ENCODE measurements at places on chromosomes 7 and 10. TPM values are rescaled to one million over a fixed set of nuclear protein-coding genes. Genes with fewer than 3 reads are reported as not detected.

DNA sequence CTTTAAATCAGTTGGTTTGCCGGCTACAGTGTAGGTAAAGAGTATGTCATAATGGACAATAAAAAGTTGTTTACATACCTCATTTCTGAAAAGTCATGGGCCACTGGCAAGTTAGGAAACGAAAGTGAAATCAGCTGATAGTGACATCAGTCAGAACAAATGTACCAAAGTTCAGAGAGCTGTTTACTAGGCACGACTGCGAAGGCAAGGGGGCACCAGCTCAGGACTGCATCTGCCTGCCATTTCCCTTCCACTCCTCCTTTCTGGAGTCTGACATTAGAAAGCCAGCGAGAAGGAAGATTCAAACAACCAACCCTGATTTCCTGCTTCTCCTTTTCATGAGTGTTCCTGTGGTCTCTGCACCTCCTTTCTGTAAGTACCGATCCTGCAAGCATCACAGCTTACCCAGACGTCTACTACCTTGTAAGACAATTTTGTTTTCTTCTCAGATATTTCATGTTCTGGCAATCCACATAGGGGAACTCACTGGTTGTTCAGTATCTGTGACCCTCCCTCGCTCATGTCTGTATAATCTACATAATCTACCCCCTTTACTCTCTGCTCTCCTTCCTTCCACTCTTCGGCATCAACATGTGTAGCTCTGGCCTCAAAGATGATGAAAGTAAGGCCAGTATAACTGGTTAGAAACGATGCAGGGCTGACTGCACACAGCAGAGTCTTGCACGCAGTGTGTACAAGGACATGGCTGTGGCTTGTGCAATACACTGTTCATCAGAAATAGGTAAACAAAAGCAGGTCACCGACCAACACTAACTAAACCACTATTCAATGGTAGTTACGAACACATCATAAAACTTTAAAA lies at the start of gene TMEM140:
Gene TMEM140, plus strand, starts transcription at position 174 of the 823 bp plus-strand sequence. CDS start 16,370 bp downstream, outside the sequence.
- no peak for DNase-seq

The SLC13A4 gene
- not detected for total RNA-seq

The SGCE gene
- total RNA-seq, result 201 TPM

The DOCK1 gene
- 132 TPM for total RNA-seq

DNA sequence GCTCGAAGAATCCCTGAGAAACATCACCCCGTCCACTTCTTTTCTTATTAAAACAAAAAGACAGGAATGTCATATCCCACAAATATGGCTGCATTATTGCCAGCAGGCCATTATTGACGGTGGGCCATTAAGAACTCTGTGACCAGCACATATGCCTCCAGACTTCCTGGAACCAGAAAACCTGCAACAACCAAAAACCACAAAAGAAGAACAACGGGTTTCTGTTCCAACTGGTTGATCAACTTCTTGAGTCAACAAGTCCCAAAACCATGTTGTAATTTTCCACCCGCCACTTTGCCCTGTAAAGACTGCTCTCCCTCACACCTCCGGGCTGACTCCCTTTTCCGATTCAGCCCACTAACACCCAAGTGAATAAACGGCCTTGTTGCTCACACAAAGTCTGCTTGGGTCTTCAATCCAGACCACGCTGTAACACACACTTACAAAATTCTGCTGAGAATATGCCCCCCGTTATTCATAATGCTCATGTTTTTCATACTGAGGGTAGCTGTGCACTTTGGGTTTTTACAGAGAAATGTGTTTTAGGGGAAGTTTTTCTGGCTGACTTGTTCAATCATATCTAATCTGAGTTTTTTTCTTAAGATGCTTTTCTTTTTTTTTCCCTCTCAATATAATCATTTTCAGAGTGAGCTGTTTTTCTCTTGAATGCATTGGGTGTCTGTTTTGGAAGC lies 20.7 kb downstream of the ZNF107 start:
- no peak for DNase-seq

The RBP4 gene
- 1.9 TPM for total RNA-seq

DNA sequence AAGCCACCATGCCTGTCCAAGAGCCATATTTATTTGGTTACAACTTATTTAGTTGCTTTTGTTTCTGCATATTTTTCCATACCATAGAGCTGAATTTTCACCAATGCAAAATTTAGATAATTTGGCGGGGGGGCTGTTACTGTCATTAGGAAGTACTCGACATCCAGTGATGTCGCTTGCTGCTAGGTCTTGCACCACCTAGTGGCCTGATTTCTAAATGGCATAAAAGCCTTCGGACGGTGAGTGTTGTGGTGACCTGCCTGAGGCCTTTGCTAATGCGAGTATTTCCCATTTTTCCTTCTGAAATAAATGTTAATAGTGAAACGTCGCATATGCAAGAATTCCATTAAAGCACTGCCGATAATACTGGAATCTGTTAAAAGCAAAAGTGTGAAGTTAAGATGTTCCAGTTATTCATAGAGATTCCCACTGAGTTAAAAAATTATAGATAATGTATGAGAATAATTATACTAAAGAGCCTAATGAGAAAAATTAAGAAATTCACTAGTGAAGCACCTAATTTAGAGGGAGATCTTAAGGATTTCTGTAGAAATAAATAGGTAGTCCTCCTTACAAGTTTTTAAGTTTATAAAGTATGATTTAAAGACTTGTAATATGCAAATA lies 86.1 kb upstream of the DNAJB6 start:
- no peak for DNase-seq

The SLC26A3 gene
- total RNA-seq, result not detected

DNA sequence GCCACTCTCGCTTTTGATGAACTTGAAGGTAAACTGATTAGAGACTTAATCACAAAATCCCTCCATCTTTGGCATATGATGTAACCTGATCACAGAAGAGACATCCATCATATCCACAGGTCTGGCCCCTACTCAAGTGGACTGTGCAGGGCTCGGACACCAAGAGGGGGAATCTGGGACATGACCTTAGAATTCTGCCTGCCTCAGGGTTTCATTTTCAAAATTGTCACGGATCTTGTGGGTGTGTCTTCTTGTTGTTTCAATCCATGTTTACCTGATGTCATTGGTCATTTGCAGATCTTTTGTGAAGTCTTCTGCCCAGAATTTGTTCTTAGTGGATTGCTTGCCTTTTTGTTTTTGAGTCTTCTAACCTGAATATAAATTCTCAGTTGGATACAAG lies 5.9 kb upstream of the ARMS2 start:
- no peak for DNase-seq

DNA sequence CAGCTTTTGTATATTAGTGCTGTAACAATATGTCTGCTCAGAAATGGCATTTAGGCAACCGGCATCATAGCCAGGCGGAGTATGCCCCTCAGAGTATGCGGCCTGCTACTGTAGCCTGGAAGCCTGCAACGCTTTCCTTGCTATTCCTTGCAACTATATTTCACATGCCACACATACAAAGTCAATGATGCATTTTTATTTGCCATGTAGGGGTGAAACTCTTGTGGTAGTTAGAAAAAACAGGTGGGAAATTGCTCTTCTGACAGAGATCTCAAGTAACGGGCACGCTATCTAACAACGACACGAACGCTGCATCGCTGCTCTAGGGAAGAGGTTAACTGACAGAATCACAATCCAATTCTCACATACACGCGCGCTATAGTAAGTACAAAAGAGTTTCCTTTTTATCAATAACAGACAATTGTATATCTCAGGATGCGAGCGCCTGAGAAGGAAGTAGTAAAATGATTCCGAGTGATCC lies 5.9 kb downstream of the EBF3 start:
- no peak for DNase-seq

DNA sequence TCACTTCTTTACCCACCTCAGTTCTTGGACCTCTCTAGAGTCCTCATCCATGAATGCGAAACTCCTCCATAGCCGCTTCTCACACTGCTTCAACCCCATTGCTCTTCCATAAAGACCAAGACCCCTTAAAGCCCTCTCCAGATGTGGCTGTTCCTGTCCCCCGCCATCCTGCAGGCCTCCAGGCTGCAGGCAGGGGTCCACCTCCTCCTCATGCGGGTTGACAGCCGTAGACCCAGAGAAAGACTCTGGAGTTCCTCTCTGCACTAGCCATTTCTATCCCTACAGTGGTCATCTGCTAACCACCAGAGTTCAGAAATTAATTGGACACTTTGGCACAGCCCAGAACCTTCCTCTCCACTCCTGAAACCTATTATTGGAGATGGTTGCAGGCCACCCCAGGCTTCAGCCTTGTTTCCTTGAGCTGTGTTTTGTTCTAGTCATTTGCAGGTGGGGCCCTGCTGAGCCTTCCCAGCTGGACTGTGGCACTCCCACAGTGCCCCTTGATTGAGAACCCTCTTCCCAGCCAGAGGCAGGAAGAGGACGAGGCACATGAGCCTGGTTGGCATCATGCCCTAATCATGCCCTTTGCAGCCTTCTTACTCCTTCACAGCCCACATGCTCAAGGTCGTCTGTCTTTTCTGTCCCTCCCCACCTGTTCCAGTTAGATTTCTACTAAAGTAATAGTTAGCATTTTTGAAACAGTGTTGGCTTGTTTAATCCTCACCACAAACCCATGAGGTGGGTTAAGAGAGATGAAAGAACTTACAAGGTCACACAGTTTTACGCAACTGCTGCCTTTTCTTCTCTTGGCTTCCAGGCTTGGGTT lies 23.9 kb downstream of the CUL1 start:
- DNase-seq, result no peak

GRCh38 chr7:108307194-108307593 lies 149.0 kb downstream of the NRCAM start:
- no peak for DNase-seq

DNA sequence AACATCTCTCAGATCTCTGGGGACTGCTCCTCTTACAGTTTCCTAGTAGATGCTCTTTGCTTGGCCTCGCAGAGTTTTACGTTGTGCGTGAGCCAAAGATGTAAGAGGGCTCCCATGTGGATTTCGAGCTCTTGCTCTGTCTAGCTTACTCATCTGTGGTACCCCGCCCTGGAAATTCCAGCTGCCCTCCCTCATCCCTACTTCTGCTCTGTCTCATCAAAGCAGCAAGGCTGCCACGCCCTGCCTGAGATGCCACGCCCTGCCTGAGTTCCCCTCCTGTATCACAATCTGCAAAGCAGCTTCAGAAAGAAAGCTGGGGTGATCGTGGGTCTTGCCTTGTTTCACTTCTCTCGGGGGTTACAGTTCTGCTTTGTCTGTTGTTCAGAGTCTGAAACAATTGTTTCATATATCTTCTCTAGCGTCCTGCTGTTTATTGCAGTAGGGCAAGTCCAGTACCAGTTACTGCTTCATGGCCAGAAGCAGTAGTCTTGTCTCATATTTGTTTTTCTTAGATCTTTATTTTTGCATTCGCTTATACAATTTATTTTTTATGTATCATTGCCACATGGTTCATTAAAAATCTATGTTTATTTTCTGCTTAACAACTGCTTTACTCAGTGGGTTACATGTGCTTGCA lies 36.1 kb upstream of the CCNY start:
- no peak for DNase-seq

GRCh38 chr7:27051451-27051850 lies 44.3 kb downstream of the HOXA1 start:
- DNase-seq, result no peak

The SPDYE9 gene
- not detected for total RNA-seq

The CFAP58 gene
- 0.69 TPM for total RNA-seq

The TRIM50 gene
- total RNA-seq, result 0.21 TPM

The MAP3K8 gene
- total RNA-seq, result 16.5 TPM

The LGI1 gene
- 11.2 TPM for total RNA-seq

GRCh38 chr10:88505680-88506215 lies 77.4 kb downstream of the RNLS start:
- no peak for DNase-seq

The PALD1 gene
- 10.2 TPM for total RNA-seq

GRCh38 chr7:43014406-43014805 lies 82.2 kb downstream of the MRPL32 start:
- no peak for DNase-seq

The TMEM270 gene
- not detected for total RNA-seq

DNA sequence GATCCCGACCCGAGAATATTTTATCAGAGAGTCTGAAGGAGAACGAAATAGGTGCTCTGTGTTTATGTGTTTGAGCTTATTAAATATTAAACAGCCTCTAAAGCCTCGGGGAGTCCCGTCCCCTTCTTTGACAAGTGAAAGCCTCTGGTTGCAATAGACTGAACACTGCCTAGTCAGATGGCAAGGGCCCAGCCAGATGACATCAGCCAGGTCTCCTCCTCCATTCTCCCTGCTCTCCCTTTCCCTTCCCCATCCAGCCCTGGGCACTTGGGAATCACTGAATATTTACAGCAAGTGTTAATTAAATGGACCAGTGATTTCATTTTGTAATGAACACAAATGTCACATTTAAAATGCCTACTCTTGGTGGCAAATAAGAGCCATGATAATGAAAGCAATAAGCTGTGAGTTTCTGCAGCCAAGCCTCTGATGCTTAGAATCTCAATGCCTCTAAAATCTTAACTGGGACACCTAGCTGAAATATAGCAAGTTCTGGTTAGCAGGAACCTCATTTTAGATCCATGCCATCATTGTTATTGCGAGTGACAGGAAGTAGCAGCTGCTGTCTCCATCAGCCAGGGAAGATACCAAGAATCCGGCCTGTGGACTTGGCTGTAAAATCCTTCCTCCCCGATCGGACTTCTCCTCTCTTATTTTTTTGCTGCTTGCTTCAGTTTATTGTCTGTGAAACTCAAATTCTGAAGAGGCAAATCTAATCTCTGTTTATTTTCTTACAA lies 202.1 kb downstream of the PRPF18 start:
- no peak for DNase-seq

- no peak for DNase-seq
Observed at GRCh38 chr10:33115738-33116719, 158.0 kb upstream of the ITGB1 start.

DNA sequence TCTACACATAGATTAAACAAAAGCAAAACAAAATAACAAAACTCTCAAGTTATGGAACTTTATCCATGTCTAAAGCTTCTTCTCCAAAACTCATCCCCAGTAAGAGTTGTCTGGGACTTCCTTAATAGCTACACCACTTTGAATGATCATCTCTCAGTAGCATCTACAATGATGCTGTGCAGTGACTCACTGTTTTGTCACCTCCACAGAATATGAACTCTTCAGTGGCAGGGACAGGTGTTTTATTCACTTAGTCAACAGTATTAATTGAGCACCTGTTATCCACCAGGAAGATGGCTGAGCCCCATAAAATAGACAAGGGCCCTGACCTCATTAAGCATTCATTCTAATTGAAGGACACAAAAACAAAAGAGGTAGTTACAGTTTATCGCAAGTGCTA lies 350.7 kb downstream of the ELMO1 start:
- DNase-seq, result no peak

The GBX1 gene
- not detected for total RNA-seq
